ENCODE measurements at places on chromosomes 13 and 19.

- DNase-seq: no peak
Observed at GRCh38 chr19:19539698-19540063, 1.6 kb downstream of the CILP2 start.

GRCh38 chr19:18507727-18508440 is 14.0 kb downstream of the ELL start:
- no peak for DNase-seq

GRCh38 chr13:75312884-75313520 is 169.0 kb downstream of the TBC1D4 start:
- no peak for DNase-seq

DNA sequence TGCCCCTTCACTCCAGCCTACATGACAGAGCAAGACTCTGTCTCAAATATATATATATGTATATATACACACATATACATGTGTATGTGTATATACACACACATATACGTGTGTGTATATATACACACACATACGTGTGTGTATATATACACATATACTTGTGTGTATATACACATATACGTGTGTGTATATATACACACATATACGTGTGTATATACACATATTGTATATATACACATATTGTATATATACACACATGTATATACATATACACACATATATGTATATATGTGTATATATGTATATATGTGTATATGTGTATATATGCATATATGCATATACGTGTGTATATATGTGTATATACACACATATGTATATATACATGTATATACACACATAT is 173.3 kb downstream of the GPC5 start:
- DNase-seq: no peak

GRCh38 chr19:18777301-18778075 is 13.6 kb downstream of the COMP start:
- no peak for DNase-seq

- DNase-seq: no peak
Observed at GRCh38 chr13:41179593-41180250, 14.6 kb downstream of the KBTBD7 start.

GRCh38 chr19:29872224-29872731 is 60.5 kb downstream of the CCNE1 start:
- no peak for DNase-seq

- no peak for DNase-seq
Observed at GRCh38 chr13:48009284-48009683, 8.2 kb upstream of the SUCLA2 start.

DNA sequence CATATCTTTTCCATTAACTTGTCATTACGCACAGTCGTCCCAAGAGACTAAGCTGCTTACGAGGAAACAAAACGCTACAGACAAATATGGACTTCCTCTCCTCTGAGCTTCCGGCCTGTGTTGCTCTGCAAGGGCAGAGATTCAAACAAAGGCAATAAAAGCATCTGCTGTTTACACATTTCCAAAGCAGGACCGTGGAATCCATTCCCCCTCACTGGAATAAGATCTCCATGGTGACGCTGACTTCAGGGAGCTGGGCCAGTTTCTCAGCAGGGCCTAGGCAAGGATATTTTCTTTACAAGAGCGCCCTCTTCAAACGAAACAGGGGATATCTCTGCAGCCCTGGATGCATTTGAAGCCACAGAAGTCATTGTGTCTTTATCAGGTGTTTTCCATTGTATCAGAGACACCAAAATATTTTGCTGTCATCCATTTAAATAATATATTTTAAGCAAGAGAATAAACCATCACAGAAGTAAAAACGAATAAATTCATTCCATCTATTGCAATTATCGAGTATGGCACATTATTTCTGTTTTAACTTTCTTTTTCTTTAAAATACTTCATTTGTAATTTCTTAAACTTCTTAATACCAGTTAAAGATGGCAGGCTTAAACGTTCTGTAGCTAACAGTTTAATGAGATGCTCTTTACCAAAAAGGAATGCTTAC is 177.5 kb downstream of the DCLK1 start:
- DNase-seq: peak; percentile 53

- DNase-seq: no peak
Observed at GRCh38 chr13:33034882-33035520, 18.8 kb downstream of the KL start.

GRCh38 chr19:7505682-7506384 is 10.1 kb upstream of the ZNF358 start:
- DNase-seq: peak; percentile 88

- DNase-seq: no peak
Observed at GRCh38 chr13:46801858-46802257, 4.9 kb upstream of the ESD start.

DNA sequence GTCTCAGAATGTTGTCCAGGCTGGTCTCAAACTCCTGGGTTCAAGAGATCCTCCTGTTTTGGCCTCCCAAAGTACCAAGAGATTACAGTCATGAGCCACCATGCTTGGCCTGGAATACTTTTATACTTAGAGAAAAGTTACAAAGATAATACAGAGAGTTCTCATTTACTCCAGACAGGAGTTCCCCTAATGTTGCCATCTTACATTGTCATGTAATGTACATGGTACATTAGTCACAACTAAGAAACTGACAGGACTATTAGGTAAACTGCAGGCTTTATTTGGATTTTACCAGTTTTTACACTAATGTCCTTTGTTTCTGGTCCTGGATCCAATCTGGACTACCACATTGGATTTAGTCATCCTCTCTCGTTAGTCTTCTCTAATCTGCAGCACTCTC is 2.3 kb upstream of the C19orf84 start:
- no peak for DNase-seq

- DNase-seq: no peak
Observed at GRCh38 chr13:113364311-113364889, 470 bp upstream of the GRTP1 start.

DNA sequence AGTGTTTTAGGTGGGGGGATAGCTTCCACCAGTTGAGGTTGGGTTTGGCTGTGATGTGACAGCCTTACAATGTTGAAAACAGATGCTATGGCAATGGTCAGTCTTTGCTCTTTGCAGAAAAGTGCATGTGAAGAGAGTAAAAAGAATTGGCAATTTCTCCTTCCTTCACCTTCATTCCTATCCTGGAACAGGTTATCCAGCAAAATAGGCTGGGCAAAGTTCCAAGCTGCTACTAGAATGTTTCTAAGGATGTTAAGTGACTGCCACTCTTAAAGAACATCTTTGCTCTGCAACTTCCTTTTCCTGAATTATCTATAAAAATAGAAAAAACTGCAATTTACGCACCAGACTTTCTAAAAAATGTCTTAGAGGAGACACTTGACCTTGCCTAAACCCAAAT is 50.1 kb upstream of the MYCBP2 start:
- no peak for DNase-seq

GRCh38 chr13:48255954-48256353 is 22.9 kb downstream of the ITM2B start:
- no peak for DNase-seq

DNA sequence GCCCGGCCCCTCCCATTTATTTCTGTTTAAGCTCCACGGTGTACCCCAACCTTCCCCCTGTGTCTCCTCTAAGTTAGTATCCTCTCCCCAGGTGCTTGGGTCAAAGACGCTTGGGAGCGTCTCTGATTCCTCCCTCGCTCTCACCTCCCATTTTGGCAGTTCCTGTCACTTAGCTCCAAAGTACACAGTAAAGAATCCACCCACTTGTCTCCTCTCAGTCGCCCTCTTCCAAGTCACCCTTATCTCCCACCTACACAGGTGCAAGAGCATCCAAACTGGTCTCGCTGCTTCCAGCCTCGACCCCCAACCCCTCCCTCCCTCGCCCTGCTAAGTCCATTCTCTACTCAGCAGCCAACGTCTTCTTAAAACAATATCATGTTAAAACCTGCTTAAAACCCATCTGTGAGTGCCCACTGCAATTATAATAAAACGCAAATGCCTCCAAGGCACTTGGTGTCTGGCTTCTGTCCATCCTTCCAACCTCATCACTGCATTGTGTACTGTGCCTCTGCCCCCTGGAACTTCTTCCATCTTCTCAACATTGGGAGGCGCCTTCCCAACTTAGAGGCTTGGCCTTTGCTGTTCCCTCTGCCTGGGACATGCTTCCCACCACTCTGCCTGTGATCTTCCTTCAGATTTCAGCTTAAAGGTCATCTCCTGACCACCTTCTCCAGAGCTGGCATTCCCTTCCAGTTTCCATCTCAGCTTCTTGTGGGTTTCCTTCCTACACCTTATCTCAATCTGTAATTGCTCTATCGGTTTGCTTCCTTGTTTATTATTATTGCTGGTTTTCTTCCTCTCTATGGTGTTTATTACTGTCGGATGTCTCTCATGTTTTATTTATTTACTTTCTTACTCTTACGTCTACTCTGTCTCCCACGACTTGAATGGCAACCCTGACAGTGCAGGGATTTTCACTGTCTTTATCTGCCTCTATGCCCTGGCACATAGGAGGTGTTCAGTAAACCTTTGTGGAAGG is 9.5 kb upstream of the KLK14 start:
- DNase-seq: no peak

- DNase-seq: no peak
Observed at GRCh38 chr19:56619121-56619520, 23.8 kb upstream of the SMIM17 start.

GRCh38 chr13:48555441-48555840 is 22.6 kb upstream of the RCBTB2 start:
- no peak for DNase-seq

GRCh38 chr13:48975101-48975855 is 434 bp upstream of the FNDC3A start:
- DNase-seq: peak; percentile 9

- DNase-seq: no peak
Observed at GRCh38 chr19:2426611-2427428, 566 bp downstream of the TIMM13 start.

GRCh38 chr19:53864308-53864836 is 3.3 kb upstream of the MYADM start:
- no peak for DNase-seq

GRCh38 chr13:51590971-51591627 is 6.8 kb downstream of the WDFY2 start:
- no peak for DNase-seq

GRCh38 chr13:113598081-113598410 is 13.5 kb downstream of the TFDP1 start:
- no peak for DNase-seq
